Dorsolateral prefrontal cortex (tissue), 122 donors: ENCODE measurements at places on chromosomes 1 and 21. TPM values are rescaled to one million over a fixed set of nuclear protein-coding genes. Genes with fewer than 3 reads are reported as not detected.

DNA sequence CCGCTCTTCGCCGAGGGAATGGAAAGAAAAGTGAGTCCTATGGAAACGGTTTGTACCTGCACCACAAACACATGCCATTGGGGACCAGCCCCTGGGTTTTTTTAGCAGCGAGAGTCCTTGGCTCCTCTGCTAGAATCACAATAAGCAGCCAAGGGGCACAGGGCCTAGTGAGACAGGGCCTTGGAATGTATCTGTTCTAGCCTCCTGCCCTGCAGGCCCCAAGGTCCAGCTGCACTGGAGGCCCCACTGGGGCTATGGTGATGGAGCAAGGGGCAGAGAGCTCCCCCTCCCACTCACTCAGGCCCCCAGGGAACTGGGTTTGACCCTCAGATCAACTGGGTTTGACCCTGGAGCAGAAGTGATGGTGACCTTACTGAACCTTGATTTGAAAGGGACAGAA is 14.4 kb downstream of the SHISA4 start:
- no peak for DNase-seq

DNA sequence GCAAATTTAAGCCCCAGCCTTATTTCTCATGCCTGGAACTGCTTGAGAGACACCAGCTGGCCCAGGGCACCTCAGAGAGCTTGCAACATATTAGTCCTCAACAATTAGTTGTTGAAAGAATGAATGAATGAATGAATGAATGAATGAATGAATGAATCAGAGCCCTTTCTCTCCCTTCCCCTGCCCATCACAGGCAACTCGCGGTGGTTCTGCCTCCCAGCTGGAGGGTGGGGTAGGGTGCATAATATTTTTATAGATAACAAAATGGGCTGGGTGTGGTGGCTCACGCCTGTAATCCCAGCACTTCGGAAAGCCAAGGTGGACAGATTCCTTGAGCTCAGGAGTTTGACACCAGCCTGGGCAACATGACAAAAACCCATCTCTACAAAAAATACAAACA is 110.1 kb downstream of the CCDC185 start:
- DNase-seq, result no peak

DNA sequence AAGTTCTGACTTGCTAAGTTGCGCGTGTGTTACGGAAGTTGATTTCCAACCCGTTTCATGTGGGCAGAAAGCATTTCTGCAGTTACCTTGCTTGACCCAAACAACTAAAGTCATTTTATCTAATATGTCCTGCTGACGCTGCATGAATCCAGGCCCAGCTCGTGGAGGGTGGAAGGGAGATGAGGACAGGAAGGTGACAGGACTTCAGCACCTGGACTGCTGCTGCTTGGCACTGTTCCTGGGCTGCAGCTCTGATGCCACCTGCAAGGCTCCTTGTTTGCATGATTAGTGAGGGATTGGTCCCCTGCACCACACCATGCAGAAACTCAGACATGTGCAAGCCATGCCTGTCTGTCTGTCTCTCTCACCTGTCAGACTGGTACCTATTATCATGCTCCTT is 198.4 kb downstream of the PRDM2 start:
- DNase-seq, result no peak

GRCh38 chr21:25385911-25386474 is 221.3 kb downstream of the MRPL39 start:
- DNase-seq, result no peak

OR2T11 gene
- 0.86 TPM for total RNA-seq
